ENCODE measurements at places on chromosomes 2 and 18. TPM values are rescaled to one million over a fixed set of nuclear protein-coding genes. Genes with fewer than 3 reads are reported as not detected.

- peak; percentile 90 for DNase-seq
Measured at GRCh38 chr2:240259201-240259923, 118.9 kb upstream of the OTOS start.

- DNase-seq = peak; percentile 98
Measured at GRCh38 chr2:180739070-180739469, 241.3 kb upstream of the UBE2E3 start.

THUMPD2 gene
- 12.0 TPM for total RNA-seq

DNA sequence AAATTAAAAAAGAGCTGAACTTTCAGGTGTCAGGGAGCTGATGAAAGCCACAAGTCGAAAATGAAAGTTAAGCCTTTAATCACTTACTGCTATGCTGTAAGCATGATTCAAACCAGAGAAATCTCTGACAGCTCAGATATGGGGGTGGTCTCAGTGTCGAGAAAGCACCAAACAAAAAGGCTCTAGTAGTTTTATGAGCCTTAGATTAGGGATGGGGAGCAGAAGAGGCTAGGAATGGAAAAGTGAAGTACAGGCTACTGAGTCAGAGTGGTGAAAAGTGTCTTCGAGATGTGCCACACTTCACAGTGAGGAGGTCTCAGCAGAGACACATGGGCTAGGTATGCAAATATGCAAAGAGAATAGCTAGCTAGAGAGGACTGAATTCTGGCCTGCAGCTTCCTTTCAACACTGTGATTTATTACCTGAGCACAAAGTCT is 482.2 kb downstream of the SPAG16 start:
- no peak for DNase-seq

PTPRM gene
- 26.9 TPM for total RNA-seq

VAMP5 gene
- 153 TPM for total RNA-seq

All from myocyte (in vitro differentiated cells).